AG04449 (cell line): ENCODE measurements at places on chromosomes 1 and 21.
A peak's percentile ranks its signal among the peaks of the same experiment; 100 is the strongest.

GRCh38 chr1:213264531-213264930 is 213.5 kb downstream of the RPS6KC1 start:
- DNase-seq = no peak

DNA sequence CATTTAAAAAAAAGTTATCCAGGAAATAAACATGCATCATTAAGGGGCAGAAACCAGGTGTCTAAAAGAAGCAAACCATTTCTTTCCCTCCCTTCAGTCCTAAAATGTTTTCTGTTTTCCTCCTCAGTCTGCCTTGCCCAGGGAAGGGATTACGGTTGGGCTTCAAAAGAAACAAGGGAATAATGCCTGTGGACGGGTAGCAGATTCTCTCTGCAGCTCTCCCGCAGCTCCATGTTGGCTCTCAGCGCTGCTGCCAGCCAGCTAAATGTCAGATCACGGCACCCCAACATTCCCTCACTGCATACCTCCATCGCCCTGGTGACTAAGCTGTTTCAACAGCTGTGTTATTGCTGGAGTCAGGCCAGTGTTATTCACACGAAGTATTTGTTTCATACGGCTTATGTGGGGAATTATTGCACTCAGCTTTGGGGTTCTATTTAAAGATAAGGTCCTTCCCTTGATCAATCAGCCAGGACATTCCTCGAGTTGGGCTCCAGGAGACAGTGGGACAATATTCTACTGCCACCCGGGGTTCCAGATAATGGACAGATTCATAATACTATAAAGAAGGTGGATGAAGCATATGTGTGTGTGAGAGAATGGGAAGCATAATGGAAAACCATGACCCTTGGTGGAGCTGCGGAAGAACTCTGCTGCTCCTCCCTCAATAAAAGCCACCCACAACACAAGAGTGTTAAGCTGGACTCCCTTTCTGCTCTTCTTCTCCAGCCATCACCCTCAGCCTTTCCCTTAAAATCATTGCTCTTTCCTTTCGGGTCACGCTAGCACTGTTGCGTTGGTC is 58.2 kb downstream of the WLS start:
- peak; percentile 88 for DNase-seq

GRCh38 chr1:206143537-206144172 is 26.5 kb upstream of the AVPR1B start:
- DNase-seq = no peak

GRCh38 chr1:118039170-118039569 is 109.6 kb downstream of the WDR3 start:
- DNase-seq = no peak

GRCh38 chr1:108188801-108189200 is 11.3 kb downstream of the SLC25A24 start:
- no peak for DNase-seq

DNA sequence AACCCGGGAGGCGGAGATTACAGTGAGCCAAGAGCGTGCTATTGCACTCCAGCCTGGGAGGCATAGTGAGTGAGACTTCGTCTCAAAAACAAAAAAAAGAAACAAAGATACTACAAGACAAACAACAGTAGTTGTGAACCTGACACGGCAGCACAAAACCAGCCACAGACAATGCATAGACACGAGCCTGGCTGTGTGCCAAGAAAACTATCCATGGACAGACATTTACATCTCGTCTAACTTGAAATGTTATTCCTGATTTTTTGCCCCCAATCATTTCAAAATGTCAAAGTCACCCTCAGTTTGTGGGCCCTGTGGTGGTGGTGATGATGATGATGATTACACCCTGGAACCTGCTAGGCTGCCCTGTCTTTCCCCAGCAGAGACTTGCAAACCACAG is 6.3 kb downstream of the KLHL21 start:
- DNase-seq = no peak

DNA sequence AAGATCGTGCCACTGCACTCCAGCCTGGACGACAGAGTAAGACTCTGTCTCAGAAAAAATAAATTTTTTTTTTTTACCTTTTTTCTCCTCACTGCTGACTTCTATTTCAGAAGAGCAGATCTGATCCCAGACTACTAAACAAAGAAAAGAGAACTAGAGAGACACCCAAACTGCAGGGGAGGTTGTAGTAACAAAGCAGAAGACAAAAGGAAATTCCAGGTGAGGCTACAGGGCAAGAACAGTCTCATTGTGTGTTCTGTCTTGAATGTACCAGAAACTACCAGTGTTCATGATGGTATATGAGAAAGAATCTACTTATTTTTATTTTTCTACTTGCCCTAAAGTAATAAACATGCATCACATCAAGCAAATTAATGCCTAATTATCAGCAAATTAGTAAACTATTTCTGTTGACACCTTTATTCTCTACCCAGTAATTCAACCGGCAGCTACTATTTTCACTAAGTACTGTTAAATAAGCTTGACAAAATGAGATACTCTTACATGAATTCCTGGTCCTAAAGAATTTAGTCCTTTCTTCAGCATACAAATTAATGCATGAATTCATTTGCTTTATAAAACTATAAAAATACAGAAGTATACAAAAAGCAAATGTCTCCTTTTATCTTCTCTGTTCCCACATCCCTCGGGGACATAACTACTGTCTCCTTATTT is 40.6 kb downstream of the ARID4B start:
- DNase-seq = no peak

GRCh38 chr1:226937940-226938725 is 2.0 kb upstream of the COQ8A start:
- no peak for DNase-seq

GRCh38 chr1:23178950-23179349 is 10.3 kb upstream of the LUZP1 start:
- DNase-seq = no peak

- no peak for DNase-seq
Observed at GRCh38 chr1:110266834-110267233, 56.7 kb downstream of the KCNC4 start.

GRCh38 chr1:242754125-242754524 is 229.6 kb upstream of the PLD5 start:
- DNase-seq = no peak

DNA sequence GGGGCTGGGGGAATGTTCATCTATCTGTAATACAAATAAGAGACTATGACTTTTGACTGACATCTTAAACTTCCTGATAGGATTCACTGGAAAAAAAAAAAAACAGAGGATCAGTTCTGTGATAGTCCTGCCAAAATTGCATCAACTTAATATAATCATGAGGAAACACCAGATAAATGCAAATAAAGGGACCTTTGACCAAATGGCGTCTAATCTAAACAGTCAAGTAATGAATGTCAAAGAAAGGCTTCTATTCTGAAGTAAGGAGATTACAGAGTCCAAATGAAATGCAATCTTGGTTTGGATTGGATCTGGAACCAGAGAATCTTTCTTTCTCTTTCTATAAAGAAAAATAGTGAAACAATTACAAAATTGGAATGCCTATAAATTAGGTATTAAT is 513.4 kb downstream of the KCNT2 start:
- DNase-seq = no peak

DNA sequence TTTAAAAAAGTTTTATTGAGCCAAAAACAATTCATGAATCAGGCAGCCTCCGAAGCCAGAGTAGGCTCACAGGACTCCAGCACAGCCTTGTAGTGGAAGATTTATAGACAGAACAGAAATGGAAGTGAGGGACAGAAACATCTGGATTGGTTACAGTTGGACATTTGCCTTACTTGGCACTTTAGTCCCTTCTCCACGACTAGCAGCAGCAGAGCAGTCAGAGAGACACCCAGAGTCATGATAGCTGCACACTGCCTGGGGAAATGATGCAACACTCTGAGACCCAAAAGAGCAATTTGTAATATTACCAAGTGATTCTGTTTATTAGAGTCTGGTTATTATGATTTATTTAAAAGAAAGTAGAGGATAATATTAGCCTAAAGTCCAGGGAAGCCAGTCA is 72.2 kb upstream of the KRTAP11-1 start:
- DNase-seq = no peak

DNA sequence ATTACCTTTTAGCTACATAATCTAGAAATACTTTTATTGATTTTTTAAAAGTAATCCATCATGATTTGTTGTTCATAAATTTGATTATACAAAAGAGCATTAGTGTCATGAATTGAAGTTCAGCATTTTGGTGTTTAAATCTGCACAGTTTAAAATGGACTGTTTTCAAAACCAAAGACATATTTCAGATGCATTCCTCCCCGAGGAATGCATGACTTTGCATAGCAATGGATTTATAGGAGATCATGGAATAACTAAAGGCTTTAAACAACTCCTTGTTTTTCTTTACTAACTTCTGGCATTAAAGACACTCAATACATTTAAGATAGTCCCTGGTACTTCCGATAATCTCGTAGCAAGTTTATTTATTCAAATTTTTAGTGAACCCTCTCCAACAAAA is 863.1 kb upstream of the TMPRSS15 start:
- no peak for DNase-seq

DNA sequence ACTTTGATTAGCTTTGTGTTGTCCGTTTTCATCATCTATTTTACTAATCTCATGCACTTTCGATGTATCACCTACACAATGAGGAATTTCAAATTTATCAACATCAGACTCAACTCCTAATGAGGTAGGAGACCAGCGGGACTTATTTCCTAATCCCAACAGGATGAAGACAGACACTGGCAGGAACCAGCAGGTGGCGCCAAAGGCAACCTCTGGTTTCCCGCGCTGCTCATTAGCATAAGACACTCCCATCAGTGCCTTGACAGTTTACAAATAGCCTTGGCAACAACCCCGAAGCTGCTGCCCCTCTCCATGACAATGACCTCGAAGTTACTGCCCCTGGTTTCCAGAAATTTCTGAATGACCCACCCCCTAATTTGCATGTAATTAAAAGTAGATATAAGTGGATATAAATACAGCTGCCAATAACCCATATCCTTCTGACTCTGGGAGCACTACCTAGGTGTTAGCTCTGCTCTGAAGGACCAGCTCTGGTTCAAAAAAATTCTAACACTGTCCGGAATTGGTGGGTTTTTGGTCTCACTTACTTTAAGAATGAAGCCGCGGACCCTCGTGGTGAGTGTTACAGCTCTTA is 974.8 kb downstream of the ADGRL2 start:
- DNase-seq = no peak

- DNase-seq = no peak
Observed at GRCh38 chr1:31552489-31552888, 23.8 kb upstream of the TINAGL1 start.

GRCh38 chr1:221458447-221459156 is 283.3 kb downstream of the DUSP10 start:
- peak; percentile 64 for DNase-seq

- no peak for DNase-seq
Observed at GRCh38 chr21:45596704-45597318, 46.7 kb upstream of the PCBP3 start.

DNA sequence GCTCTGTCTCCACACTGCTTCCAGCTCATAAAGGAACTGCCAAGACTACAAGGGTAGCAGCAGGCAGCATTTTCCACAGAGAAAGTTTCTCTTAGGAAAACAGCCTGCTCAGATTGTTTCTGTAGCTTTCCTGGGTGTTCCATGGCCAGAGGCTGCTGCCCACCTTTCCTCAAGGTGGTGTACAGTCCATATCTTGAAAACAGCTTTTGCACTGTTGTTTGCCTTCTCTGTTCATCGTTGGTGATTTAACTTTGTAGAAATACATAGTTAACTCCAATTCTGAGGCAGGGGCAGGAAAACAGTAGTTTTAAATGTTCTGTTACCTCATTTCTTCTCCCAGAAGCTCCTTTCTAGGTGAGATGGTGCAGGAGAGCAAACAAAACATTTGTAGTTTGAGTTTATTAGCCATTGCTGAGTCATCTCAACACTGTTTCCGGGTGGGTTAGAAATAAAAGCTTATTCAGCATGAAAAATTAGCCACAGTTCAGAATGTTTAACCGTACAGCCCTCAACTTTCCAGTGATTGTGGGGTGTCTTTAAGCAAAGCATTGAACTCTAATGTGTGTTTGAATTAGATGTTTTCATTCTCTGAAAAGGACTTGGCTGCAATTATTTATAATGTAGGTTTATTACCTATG is 41.7 kb downstream of the DIP2A start:
- no peak for DNase-seq

GRCh38 chr1:45880930-45881329 is 77.5 kb downstream of the MAST2 start:
- no peak for DNase-seq

DNA sequence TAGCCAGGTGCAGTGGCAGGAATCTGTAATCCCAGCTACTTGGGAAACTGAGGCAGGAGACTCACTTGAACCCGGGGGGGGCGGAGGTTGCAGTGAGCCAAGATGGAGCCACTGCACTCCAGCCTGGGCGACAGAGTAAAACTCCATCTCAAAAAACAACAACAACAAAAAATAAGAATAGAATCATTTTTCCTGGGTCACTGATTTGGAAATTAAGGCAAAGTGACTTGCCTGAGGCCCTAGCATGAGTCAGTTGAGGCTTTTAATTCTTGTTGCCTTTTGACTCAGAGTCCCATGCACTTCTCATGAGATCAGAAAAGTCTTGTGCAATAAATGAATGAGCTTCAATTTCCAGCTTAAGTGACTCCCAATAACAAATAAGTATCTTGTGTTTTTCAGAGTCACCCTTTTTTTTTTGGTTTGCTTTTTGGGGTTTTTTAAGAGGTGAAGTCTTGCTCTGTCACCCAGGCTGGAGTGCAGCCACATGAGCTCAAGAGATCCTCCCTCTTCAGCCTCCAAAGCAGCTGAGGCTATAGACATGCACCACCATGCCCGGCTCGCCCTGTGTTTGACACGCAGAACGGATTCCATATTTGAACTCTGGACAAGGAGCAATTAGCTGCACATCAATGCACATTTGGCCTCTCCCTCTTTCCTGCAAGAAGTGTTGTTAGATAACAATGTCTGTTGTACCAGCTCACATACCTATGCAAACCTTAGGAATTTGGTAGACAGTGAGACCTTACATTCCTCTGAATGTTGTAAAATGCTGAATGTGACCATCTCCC is 3.4 kb upstream of the PLEKHM2 start:
- peak; percentile 87 for DNase-seq

DNA sequence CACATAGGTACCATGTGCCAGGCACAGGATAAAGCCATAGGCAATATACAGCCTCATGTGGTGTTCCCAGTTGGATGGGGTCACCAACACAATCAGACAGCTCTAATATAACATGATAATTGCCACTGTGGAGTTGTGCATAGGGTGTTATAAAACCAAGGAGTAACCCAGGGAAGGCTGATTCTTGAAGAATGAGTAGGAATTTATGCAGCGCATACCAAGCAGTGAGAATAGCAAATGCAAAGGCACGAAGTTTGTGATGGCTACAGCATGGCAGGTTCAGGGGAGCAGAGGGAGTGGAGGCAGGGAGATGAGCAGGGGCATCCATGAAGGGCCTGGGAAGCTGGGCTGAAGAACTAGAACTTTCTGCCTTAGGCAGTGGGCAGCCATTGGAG is 20.4 kb upstream of the SLC2A1 start:
- no peak for DNase-seq

DNA sequence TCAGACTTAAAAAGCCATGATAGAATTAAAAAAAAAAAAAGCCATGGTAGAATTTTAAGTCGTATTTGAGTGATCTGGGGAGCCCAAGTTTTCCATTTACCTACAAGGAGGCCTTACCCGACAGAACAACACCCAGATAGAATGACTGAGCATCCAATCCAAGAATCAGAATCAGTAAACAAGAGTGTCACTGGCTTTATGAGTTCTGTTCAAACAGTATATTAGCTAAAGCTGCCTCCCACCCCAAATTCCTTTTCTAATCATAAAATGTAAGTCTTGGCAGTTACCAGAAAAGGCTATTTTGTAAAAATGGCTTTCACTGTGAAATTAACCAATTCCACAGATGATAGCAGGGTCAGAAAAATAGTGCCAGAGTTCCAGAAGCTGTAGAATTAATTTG is 1.2 kb downstream of the GTF2B start:
- DNase-seq = no peak
